NCI-H1092 treated with DMSO at 0.1 percent for 48 hours (cell line): ENCODE measurements at places on chromosomes 2 and 18.

- DNase-seq: no peak
Measured at GRCh38 chr2:95525294-95526035, 40.9 kb upstream of the TRIM43B start.

GRCh38 chr2:219446101-219446504 is 11.5 kb downstream of the SPEG start:
- DNase-seq: peak; percentile 40

- no peak for DNase-seq
Measured at GRCh38 chr2:68971591-68972231, 2.7 kb upstream of the GKN1 start.

DNA sequence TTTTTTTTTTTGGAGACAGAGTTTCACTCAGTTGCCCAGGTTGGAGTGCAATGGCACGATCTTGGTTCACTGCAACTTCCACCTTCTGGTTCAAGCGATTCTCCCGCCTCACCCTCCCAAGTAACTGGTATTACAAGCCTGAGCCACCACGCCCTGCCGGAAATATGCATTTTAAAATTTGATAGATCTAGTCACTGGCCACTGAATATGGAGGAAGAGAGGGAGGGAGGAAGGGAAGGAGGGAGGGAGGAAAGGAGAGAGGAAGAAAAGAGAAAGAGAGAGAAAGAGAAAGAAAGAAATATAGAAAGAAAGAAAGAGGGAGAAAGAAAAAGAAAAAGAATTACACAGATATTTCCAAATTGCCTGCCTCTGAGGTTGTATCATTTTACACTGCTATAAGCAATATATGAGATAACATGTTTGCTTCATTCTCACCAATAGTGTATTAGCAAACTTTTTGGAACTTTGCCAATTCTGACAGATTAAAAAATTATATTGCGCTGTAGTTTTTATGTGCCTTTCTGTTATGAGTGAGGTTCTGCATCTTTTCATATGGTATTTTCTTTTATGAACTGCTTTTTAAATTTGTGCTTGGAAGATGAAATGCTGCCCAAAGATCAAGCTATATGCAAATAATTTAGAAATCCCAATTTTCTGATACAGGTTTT is 161.2 kb upstream of the MAP3K20 start:
- no peak for DNase-seq

DNA sequence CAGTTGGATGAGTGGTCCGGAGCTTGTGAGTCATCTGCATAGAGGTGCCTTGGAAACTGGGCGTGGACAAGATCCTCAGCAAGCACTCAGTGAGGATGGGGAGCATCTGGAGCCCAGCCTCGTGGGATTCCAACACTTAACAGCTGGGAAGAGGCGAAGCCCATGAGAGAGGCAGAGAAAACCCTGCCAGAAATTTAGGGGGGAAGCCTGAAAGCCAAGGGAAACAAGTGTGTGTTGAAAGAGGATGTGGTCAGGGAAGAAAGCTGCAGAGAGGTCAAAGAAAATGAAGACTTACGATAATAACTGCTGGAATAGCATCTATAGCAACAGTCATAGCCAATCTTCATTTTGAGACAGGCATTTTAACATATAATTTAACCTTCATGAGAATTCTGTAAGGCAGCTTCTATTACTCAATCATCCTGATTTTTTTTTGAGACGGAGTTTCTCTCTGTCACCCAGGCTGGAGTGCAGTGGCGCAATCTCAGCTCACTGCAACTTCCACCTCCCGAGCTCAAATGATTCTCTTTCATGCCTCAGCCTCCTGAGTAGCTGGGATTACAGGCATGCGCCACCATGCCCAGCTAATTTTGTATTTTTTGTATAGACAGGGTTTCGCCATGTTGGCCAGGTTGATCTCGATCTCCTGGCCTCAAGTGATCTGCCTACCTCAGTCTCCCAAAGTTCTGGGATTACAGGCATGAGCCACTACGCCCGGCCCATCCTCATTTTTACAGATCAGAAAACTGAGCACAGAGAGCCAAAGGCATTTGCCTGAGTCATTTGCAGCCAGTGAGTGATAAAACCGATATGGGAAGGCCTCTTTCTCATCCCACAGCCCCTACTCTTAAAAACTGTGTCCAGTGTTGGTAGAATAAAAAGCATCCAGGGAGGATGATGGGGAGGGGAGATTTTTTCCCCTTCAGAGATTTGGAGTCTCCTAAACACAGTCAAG is 214.4 kb upstream of the EPAS1 start:
- no peak for DNase-seq

- DNase-seq: no peak
Measured at GRCh38 chr2:197339016-197339415, 28.4 kb upstream of the ANKRD44 start.

- DNase-seq: no peak
Measured at GRCh38 chr18:53991202-53991601, 233.3 kb downstream of the MBD2 start.

- DNase-seq: no peak
Measured at GRCh38 chr2:30692829-30693275, 114.4 kb downstream of the CAPN13 start.

DNA sequence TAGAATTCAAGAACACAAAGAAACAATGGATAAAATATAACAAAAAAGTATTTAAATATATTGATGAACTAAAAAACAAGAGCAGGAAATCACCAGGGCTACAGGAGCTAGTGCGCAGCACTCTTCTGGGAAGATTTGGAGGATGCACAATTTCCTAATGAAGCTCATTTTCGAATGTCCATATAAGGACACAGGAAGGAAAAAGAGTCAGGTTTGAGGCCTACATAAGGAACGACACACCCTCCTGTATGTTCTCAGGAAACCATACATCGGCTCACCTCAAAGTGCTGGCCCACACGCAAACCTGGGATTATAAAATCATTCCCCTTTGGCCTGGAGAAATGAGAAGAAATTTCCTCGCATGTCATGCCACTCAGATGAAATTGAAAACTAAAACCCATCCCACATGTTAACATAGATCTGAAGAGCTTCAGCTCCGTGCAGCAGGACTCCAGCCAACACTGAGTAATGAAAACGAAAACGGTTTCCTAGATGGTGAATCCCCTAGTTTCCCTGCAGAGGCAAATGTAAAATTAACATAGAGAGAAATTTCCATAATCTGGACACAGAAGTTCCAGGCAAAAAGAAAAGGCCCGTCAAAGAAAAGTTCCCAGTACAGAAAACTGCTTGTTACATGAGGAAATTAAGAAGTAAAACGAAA is 825.8 kb downstream of the SOCS6 start:
- DNase-seq: no peak

GRCh38 chr18:62881509-62882016 is 166.2 kb downstream of the PHLPP1 start:
- peak; percentile 89 for DNase-seq

DNA sequence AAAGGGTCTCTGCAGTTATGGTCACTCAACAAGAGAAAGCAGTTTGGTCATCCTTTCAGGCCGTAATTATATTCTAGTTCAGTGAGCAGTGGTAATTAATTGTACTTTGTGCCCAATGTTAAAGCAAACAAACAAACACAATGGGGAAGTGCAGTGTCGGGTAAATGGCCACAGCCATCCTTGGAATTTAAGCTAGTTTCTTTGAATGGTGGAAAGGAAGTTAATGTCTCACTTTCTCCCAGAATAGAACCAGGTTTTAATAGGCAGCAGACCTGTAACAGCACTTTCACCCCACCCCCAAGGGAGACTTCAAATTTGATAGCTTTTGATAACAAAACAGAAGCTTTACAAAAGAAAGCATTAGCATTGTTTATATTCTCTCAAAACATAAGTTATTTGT is 20.0 kb upstream of the ITGAV start:
- no peak for DNase-seq

- DNase-seq: no peak
Measured at GRCh38 chr2:46580416-46580815, 101.1 kb downstream of the TMEM247 start.

GRCh38 chr2:21773168-21773567 is 649.4 kb downstream of the TDRD15 start:
- no peak for DNase-seq
